Fibroblast of lung (primary cell): ENCODE measurements at places on chromosomes 3 and 15. TPM values are rescaled to one million over a fixed set of nuclear protein-coding genes. Genes with fewer than 3 reads are reported as not detected.

- no peaks in the 10 kb centered on the region for H3K4me1 ChIP-seq
- H3K36me3 ChIP-seq, result no peaks in the 10 kb centered on the region
- no peak for DNase-seq
- no peak overlapping the region for H3K4me3 ChIP-seq
Observed at GRCh38 chr3:195095035-195095703, 175.8 kb downstream of the XXYLT1 start.

- H3K27ac ChIP-seq, result no peak overlapping the region
- H3K4me3 ChIP-seq, result no peak overlapping the region
- H3K27me3 ChIP-seq, result no peaks in the 10 kb centered on the region
- peak; percentile 4 for DNase-seq
- H3K4me1 ChIP-seq, result no peaks in the 10 kb centered on the region
Observed at GRCh38 chr3:21117370-21117769, 633.6 kb downstream of the ZNF385D start.

DNA sequence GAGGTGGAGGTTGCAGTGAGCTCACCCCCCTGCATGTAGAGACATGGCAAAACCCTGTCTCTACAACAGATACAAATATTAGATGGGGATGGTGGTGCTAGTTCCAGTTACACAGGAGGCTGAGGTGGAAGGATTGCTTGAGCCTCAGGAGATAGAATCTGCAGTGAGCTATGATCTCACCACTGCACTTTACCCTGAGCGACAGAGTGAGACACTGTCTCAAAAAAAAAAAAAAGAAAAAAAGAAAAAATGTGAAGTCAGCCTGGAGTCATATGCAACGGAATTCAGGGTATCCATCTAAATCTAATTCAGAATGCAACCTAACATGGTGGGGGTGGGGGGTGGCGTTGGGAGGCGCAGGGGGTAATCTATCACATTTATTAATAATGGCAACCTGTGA lies 37.1 kb upstream of the NR2F2 start:
- no peak overlapping the region for H3K27ac ChIP-seq
- peaks cover 2% of the 10 kb centered on the region for H3K4me1 ChIP-seq
- H3K36me3 ChIP-seq, result no peaks in the 10 kb centered on the region
- no peak overlapping the region for H3K4me3 ChIP-seq
- DNase-seq, result no peak
- H3K27me3 ChIP-seq, result no peaks in the 10 kb centered on the region

- no peaks in the 10 kb centered on the region for H3K27me3 ChIP-seq
- no peak overlapping the region for H3K27ac ChIP-seq
- no peaks in the 10 kb centered on the region for H3K4me1 ChIP-seq
- H3K4me3 ChIP-seq, result no peak overlapping the region
- no peak for DNase-seq
- H3K36me3 ChIP-seq, result no peaks in the 10 kb centered on the region
Observed at GRCh38 chr3:4707324-4707723, 214.2 kb downstream of the ITPR1 start.

DNA sequence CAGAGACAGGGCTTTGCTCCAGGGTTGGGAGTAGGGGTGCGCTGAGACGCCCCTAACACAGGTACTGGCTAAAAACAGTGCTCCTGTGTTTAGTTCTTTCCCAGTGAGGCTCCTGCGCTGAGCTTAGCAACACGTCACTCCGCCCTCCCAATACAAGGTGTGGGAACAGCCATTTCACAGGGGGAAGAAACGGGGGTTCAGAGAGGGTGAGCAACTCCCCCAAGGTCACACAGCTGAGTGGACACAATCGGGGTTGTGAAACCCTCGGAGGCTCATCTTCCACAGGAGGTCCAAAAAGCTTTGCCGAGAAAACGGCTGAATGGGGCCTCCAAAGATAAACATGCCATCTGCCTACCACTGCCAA lies 628 bp downstream of the PRRT3 start:
- H3K27ac ChIP-seq, result no peak overlapping the region
- DNase-seq, result no peak
- peaks cover 10% of the 10 kb centered on the region for H3K4me1 ChIP-seq
- peak overlapping the region; percentile 32 for H3K4me3 ChIP-seq
- H3K36me3 ChIP-seq, result no peaks in the 10 kb centered on the region
- no peaks in the 10 kb centered on the region for H3K27me3 ChIP-seq

- no peak overlapping the region for H3K4me3 ChIP-seq
- H3K4me1 ChIP-seq, result no peaks in the 10 kb centered on the region
- no peaks in the 10 kb centered on the region for H3K36me3 ChIP-seq
- H3K27me3 ChIP-seq, result no peaks in the 10 kb centered on the region
- DNase-seq, result peak; percentile 3
Observed at GRCh38 chr15:79769069-79769481, 127.7 kb downstream of the MTHFS start.

Gene STARD5
- 8.2 and 14.9 TPM in 2 replicates for total RNA-seq
